Calu3 (cell line): ENCODE measurements at places on chromosomes 2 and 18. TPM values are rescaled to one million over a fixed set of nuclear protein-coding genes. Genes with fewer than 3 reads are reported as not detected.
A peak's percentile ranks its signal among the peaks of the same experiment; 100 is the strongest.

OXER1 gene
- 0.27 and 0.59 TPM in 2 replicates for total RNA-seq

GRP gene
- not detected in 2 replicates for total RNA-seq

RBM44 gene
- 0.56 and 1.0 TPM in 2 replicates for total RNA-seq

VWA3B gene
- not detected in 2 replicates for total RNA-seq

AGPS gene
- 55.2 and 69.9 TPM in 2 replicates for total RNA-seq

CSRNP3 gene
- 0.86 and 1.8 TPM in 2 replicates for total RNA-seq

MYO3B gene
- 5.0 and 7.1 TPM in 2 replicates for total RNA-seq

PSD4 gene
- total RNA-seq, result 58.7 and 64.5 TPM in 2 replicates

DNA sequence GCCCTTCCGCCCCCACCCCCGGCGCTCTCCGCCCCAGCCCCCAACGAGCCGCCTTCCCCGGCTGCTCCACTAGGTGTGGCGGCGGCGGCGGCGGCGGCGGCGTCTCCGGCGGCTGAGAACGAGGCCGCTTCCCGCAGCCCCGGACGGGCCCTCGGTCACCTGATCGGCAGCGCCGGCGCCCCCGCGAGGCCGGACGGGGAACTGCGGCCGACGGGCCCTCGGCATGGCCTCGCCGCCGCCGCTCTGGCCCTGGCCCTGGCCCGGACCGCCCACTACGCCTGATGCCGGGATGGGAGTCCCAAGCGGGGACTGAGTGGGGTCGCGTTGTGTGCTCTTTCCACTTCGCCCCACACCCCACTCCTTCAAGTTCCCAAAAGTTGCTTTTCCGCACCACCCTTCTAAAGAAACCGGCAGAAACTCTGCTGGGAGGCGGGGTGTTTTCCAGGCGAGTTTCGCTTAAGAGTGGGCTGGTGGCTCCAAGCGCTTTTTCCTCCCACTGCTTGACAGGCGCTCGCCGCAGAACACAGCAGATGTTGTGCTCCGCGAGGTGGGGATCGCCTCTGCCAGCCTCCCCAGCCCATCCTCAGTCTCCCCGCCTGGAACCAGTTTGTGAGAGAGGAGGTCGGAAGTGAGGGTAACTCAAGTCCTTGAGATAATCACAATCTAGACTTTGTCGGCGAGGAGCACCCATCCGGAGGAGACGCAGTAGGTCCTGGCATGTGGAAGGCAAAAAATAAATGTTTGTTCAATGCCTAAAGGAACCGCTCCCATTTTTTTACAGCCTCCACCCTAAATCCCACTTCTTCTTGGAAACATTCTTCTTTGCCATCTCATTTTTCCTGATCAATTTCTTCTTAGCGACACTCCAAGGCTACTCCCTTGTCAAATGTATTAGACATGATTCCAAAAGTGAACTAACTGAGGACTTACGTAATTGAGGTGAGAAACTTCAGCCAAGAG, at the start of gene NCKAP1:
NCKAP1 (minus strand) TSS at position 117 of the 960 bp plus-strand sequence. CDS start 358 bp downstream, outside the sequence.
- H3K27ac ChIP-seq, result peak within 1 kb of the TSS; percentile 97
- no peaks in the 10 kb centered on the region for H3K27me3 ChIP-seq
- DNase-seq, result peak; percentile 98
- peaks cover 37% of the 10 kb centered on the region for H3K36me3 ChIP-seq

GRCh38 chr2:44135771-44136170, 32.9 kb upstream of the PPM1B start:
- H3K4me1 ChIP-seq, result peaks cover 27% of the 10 kb centered on the region
- H3K27me3 ChIP-seq, result no peaks in the 10 kb centered on the region
- H3K4me3 ChIP-seq, result no peak overlapping the region
- peaks cover 5% of the 10 kb centered on the region for H3K36me3 ChIP-seq
- no peak overlapping the region for H3K27ac ChIP-seq

DNA sequence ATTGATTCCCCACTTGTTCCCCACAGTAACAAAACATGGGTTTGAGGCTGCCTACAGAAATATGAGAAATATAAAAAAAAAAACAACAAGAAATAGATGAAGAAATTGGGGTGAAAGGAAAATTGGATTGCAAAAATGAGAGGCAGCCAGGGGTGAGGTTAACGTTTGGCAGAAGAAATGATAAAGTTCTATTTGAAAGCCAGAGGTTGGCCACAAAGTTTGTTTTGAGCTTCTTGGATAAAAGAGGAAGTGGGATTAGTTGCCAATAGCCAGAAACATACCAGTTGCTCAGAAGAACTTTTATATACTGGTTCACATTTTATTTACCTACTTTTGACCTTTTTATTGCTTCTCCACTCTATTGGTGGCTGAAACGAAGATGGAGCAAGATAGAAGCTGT, 67.5 kb downstream of the FASTKD2 start:
- no peaks in the 10 kb centered on the region for H3K4me1 ChIP-seq
- DNase-seq, result no peak
- H3K36me3 ChIP-seq, result no peaks in the 10 kb centered on the region
- H3K27me3 ChIP-seq, result no peaks in the 10 kb centered on the region
- no peak overlapping the region for H3K27ac ChIP-seq

- DNase-seq, result no peak
- H3K4me3 ChIP-seq, result no peak overlapping the region
- H3K27me3 ChIP-seq, result no peaks in the 10 kb centered on the region
- H3K4me1 ChIP-seq, result no peaks in the 10 kb centered on the region
- no peaks in the 10 kb centered on the region for H3K36me3 ChIP-seq
Observed at GRCh38 chr2:59993726-59994125, 559.7 kb downstream of the BCL11A start.

- no peak overlapping the region for H3K27ac ChIP-seq
- DNase-seq, result no peak
- H3K36me3 ChIP-seq, result no peaks in the 10 kb centered on the region
- H3K4me3 ChIP-seq, result no peak overlapping the region
Observed at GRCh38 chr2:120859128-120859527, 123.5 kb downstream of the GLI2 start.

GRCh38 chr2:169928463-169928864, 101.2 kb downstream of the UBR3 start:
- H3K27ac ChIP-seq, result no peak overlapping the region
- peaks cover 4% of the 10 kb centered on the region for H3K36me3 ChIP-seq
- H3K4me3 ChIP-seq, result no peak overlapping the region
- DNase-seq, result peak; percentile 5

DNA sequence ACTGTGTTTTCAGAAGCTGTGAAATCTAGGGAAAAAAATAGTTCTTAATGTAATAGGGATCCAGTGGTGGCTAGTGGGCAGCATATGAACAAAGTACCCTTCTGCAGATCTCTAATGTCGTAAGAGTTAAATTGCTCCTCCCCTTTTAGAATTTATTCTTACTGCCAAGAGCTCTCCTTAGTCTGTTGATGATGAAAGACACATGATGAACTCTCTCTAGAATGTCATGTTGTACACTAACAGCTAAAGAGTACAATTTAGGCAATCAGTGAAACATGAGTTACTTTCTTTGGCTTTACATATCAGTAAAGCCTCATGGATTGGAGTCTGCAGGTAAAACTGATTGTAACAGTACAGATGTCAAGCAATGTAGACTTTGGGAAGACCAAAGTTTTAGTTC, 84.2 kb downstream of the SLC39A10 start:
- H3K36me3 ChIP-seq, result no peaks in the 10 kb centered on the region
- H3K27ac ChIP-seq, result no peak overlapping the region
- no peak for DNase-seq
- H3K27me3 ChIP-seq, result no peaks in the 10 kb centered on the region
- H3K4me3 ChIP-seq, result no peak overlapping the region

GRCh38 chr2:119463990-119464389, 32.3 kb downstream of the TMEM37 start:
- DNase-seq, result no peak
- H3K4me1 ChIP-seq, result no peaks in the 10 kb centered on the region
- H3K4me3 ChIP-seq, result no peak overlapping the region
- no peak overlapping the region for H3K27ac ChIP-seq
- H3K27me3 ChIP-seq, result peaks cover 12% of the 10 kb centered on the region
- H3K36me3 ChIP-seq, result no peaks in the 10 kb centered on the region

GRCh38 chr2:191638802-191639172, 39.1 kb upstream of the NABP1 start:
- H3K4me3 ChIP-seq, result no peak overlapping the region
- peaks cover 6% of the 10 kb centered on the region for H3K36me3 ChIP-seq
- H3K4me1 ChIP-seq, result peaks cover 50% of the 10 kb centered on the region
- no peaks in the 10 kb centered on the region for H3K27me3 ChIP-seq

DNA sequence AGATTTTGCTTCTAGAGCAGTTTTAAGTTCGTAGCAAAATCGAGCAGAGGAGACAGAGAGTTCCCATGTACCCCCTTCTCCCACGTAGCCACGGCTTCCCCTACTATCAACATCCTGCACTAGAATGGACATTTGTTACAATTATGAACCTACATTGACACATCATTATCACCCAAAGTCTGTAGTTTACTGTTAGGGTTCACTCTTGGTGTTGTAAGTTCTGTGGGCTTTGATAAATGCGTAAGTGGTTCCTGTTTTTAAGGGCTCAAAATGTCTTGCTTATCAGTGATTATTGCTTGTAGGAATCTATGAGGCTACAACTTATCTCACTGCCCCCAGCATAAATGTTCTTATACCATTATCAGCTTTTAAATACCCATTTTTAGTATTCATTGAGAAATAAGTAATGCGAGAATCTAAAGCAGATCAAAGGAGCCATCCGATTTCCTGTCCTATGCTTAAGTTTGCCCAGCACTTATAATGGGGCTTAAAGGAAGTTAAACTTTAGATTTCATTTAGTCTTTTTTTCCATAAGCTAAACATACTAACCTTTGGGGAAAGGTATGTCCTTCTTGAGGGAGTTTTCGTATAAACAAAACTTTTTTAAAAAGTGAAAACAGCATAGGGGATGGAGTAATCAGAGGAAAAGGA, 118.7 kb downstream of the HAUS1 start:
- no peak overlapping the region for H3K27ac ChIP-seq
- no peak overlapping the region for H3K4me3 ChIP-seq
- no peaks in the 10 kb centered on the region for H3K4me1 ChIP-seq
- DNase-seq, result no peak
- H3K27me3 ChIP-seq, result no peaks in the 10 kb centered on the region

DNA sequence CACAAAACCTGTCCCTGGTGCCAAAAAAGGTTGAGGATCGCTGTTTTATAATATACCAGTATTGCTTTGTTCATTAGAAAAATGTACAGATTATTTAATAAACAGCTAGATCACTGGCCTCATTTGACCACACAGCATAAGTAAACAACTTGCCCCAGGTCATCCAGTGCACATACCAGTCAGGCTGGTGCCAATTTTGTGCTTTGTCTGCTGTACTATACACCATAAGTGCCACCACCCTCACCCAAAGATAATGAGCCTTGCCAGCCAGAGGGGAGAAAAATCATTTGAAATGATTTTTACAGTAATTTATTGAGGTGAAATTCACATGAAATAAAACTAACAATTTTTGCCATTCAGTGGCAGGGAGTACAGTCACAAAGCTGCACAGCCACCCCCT, 202.2 kb upstream of the TWIST2 start:
- DNase-seq, result no peak
- H3K4me3 ChIP-seq, result no peak overlapping the region
- H3K27me3 ChIP-seq, result no peaks in the 10 kb centered on the region
- H3K36me3 ChIP-seq, result no peaks in the 10 kb centered on the region
- no peak overlapping the region for H3K27ac ChIP-seq

DNA sequence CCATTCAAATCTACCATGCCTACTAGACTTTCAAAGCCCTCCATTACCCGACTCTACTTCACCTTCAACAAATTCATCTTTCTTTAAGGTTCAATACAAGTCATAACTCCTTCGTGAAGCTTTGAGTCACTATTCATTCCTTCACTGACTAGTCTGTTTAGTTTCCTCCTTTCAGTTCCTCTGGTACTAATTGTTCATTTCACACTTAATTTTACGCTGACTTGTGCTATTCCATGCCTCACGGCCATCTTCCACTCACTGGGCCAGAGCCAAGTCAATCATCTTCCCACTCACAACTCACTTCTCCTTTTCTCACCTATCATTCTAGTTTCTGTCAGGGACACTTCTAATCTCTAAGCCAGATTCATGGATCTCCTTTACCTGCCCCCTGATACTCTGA, 136.2 kb downstream of the MTX2 start:
- no peak overlapping the region for H3K4me3 ChIP-seq
- no peak for DNase-seq
- H3K36me3 ChIP-seq, result no peaks in the 10 kb centered on the region
- H3K27ac ChIP-seq, result no peak overlapping the region
- H3K27me3 ChIP-seq, result no peaks in the 10 kb centered on the region

DNA sequence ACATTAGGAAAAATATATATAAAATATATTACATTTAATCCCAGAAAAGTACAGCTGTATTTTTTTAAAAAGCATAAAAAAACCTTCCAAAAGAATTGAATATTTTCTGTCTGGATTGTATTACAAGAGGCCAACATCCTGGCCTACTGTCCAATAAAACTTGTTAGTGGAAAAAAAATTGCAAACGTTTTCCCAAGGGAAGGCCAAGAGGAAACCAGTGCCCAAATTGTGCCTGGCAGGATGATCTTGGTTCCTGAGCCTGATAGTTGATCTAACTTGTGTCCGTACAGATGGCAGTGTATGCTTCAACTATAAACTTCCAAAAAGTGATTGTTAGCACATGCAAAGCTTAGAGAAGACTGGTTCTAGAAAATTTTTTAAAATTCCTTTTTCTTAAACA, 90.6 kb upstream of the LPIN2 start:
- H3K4me3 ChIP-seq, result no peak overlapping the region
- H3K4me1 ChIP-seq, result peaks cover 37% of the 10 kb centered on the region
- no peak for DNase-seq
- H3K27ac ChIP-seq, result no peak overlapping the region
- peaks cover 5% of the 10 kb centered on the region for H3K36me3 ChIP-seq

GRCh38 chr2:13046557-13047165, 329.9 kb downstream of the TRIB2 start:
- H3K27me3 ChIP-seq, result no peaks in the 10 kb centered on the region
- no peak for DNase-seq
- no peaks in the 10 kb centered on the region for H3K36me3 ChIP-seq
- peaks cover 8% of the 10 kb centered on the region for H3K4me1 ChIP-seq

- H3K27ac ChIP-seq, result no peak overlapping the region
- H3K36me3 ChIP-seq, result no peaks in the 10 kb centered on the region
- no peaks in the 10 kb centered on the region for H3K27me3 ChIP-seq
- no peak for DNase-seq
- no peaks in the 10 kb centered on the region for H3K4me1 ChIP-seq
Observed at GRCh38 chr2:1997409-1997808, 253.1 kb upstream of the PXDN start.

GRCh38 chr2:95240556-95240955, 33.2 kb downstream of the ZNF892 start:
- H3K36me3 ChIP-seq, result no peaks in the 10 kb centered on the region
- no peak overlapping the region for H3K4me3 ChIP-seq
- no peaks in the 10 kb centered on the region for H3K4me1 ChIP-seq
- no peak for DNase-seq
- H3K27me3 ChIP-seq, result no peaks in the 10 kb centered on the region

DNA sequence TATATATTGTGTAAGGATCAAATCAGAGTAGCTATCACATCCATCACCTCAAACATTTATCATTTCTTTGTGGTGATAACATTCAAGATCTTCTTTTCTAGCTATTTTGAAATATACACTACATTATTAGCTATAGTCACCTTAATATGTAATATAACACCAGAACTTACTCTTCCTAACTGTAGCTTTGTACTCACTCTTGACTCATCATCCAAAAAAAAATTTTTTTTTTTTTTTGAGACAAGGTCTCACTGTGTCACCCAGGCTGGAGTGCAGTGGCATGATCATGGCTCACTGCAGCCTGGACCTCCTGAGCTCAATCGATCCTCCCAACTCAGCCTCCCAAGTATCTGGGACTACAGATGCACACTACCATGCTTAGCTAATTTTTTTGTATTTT, 153.3 kb downstream of the EML6 start:
- no peak overlapping the region for H3K27ac ChIP-seq
- DNase-seq, result no peak
- no peaks in the 10 kb centered on the region for H3K27me3 ChIP-seq
- H3K36me3 ChIP-seq, result no peaks in the 10 kb centered on the region
- no peak overlapping the region for H3K4me3 ChIP-seq
